ENCODE measurements at places on chromosomes 1 and 21.
A peak's percentile ranks its signal among the peaks of the same experiment; 100 is the strongest.

GRCh38 chr1:219566951-219567947, 45.7 kb downstream of the ZC3H11B start:
- DNase-seq = no peak

- DNase-seq = no peak
Measured at GRCh38 chr1:37634244-37634991, at the start of gene RSPO1. Gene RSPO1, minus strand, starts transcription at chr1:37634892. Its CDS starts 5,231 bp downstream, at chr1:37629661.

GRCh38 chr1:147264158-147264768, 21.8 kb downstream of the CHD1L start:
- DNase-seq = no peak

DNA sequence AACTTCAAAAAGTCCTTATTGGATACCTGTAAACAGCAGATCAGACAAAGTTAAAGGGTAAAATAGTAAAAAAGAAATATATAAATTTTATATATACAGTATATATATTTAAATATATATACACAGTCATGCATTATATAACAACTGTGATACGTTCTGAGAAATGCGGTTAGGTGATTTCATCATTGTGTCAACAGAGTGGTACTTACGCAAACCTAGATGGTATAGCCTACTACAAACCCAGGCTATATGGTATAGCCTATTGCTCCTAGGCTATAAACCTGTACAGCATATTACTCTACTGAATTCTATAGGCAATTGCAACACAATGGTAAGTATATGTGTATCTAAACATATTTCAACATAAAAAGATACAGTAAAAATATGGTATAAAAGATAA, 222.7 kb downstream of the NUF2 start:
- DNase-seq = no peak

GRCh38 chr1:23354245-23354644, 10.2 kb upstream of the HNRNPR start:
- no peak for DNase-seq

DNA sequence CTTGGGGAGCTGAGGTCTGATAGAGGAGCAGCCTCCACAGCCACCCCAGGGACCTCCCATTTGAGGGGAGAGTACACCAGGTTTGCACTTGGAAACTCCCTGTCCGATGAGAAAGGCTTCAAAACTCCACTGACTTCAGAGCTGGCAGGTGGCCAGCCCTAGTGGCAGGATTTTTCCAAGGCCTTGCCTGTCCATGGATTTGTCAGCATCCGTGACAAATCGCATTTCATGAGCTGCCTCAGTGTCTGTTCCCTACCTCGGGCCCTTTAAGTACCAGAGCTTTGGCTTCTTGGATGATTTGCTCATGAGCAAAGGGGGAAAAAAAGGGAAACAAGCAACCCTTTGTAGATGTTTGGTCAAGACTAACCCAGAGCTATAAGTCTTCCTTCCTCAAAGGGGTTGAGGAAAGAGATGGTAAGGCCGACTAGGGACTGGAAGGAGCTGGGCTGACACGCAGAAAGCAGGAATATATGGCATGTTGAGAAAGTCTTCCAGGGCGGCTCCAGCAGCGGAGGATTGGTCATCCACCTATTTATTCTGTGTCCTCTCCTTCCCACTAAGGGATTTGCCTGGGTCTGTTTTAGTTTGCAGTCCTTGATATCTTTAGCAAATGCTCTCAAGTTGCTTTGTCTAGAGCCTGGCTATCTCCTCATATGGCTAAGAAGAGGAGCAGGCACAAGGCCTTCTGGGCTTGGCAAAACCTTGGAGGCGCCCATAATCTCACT, 2.7 kb upstream of the HSPG2 start:
- peak; percentile 52 for DNase-seq

- no peak for DNase-seq
Measured at GRCh38 chr1:74286414-74286813, 51.2 kb downstream of the TNNI3K start.

DNA sequence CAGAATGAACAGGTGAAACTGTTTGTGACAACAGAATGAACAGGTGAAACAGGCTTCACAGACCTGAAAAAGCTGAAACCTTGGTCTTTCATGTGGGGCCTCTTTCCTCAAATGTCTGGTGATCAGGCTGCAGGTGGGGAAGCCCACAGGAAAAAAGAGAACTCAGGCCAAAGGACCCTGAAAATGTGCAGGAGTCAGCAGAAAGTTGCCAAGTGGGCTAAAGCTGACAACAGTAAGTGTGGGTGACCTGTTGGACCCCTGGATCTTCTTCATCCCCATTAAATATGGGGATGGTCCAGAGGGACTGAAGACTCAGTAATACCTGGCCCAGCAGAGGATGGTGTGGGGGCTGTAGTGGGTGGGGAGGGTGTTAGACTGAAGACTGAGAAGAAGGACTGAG, 9.1 kb upstream of the CHIT1 start:
- DNase-seq = no peak

- DNase-seq = no peak
Measured at GRCh38 chr21:40074198-40074597, 207.0 kb downstream of the PCP4 start.

- DNase-seq = no peak
Measured at GRCh38 chr1:160171354-160171753, 19.0 kb upstream of the CASQ1 start.

GRCh38 chr1:201016943-201017827, 6.3 kb downstream of the KIF21B start:
- no peak for DNase-seq

DNA sequence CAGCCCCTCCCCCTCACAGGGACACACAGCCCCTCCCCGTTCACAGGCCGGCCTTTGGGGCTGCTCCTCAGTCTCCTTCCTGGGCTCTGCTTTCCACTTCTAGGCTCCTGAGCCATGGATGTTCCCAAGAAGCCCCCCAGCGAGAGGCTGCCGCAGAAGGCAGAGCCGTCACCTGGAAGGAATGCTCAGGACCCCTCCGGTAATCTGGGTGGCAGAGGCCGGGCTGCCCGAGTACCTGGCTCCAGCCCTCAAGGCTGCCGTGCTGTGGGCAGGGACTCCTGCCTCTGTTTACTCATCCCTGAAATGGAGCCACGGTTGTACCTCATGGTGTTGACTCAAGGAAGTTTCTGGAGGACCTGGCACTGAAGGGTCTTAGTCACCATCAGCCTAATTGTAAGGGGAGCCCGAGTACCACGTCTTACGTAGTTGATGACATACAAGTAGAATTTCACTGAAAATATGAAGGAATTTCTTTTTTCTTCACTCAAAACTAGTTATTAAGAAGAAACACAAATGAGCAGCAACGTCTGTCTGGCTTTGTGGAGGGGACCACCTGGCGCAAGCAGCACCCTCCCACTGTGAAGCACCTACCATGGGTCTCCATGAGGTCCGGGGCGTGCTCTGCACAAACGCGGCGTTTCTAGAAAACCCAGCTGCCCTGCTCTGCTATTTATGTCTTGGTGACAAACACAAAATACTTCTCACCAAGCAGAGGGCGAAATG, 33.7 kb downstream of the PRDM15 start:
- no peak for DNase-seq

GRCh38 chr1:1537626-1538250, 2.7 kb downstream of the TMEM240 start:
- no peak for DNase-seq

- DNase-seq = no peak
Measured at GRCh38 chr1:228291906-228292608, 84.2 kb downstream of the OBSCN start.

DNA sequence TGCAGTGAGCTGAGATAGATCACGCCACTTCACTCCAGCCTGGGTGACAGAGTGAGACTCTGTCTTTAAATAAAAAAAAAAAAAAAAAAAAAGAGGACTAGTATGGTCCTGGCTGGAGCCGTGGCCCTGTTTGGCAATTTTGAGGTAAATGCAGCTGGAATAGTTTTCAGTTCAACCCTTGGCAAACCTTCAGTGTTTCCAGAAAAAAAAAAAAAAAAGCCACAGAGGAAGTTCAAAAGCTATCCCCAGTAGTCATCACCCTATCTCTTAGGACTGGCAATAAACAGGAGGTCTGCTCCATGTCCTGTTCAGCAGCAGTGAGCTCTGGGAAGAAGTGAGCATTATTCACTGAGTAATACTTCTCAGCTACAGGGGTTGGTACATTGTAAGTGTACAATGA, 56.8 kb upstream of the ERRFI1 start:
- no peak for DNase-seq

GRCh38 chr1:171357179-171357578, 43.2 kb downstream of the FMO4 start:
- DNase-seq = no peak

- no peak for DNase-seq
Measured at GRCh38 chr1:117286562-117286961, 75.8 kb upstream of the VTCN1 start.

GRCh38 chr1:44237721-44238457, 24.6 kb downstream of the DMAP1 start:
- peak; percentile 46 for DNase-seq

DNA sequence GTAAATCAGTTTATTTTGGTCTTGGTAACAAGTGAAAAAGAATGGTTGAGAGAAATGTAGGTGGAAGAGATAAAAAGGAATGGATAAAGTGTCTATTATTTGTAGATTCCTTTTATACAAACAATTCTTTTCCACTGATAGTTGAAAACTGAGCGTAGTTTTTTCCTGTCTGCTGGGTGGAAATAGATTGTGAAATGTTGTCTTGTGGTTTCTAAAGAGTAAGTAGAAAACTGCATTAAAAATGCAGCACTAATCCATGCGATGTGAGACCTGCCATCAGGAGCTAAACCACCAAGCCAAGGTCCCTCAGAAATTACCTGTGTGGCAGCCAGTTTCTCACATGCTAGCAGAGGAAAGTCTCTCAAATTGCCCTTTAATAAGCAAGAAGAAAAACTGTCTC, 103.2 kb upstream of the SLC44A3 start:
- DNase-seq = no peak

- no peak for DNase-seq
Measured at GRCh38 chr1:84853741-84854721, 39.0 kb downstream of the LPAR3 start.

DNA sequence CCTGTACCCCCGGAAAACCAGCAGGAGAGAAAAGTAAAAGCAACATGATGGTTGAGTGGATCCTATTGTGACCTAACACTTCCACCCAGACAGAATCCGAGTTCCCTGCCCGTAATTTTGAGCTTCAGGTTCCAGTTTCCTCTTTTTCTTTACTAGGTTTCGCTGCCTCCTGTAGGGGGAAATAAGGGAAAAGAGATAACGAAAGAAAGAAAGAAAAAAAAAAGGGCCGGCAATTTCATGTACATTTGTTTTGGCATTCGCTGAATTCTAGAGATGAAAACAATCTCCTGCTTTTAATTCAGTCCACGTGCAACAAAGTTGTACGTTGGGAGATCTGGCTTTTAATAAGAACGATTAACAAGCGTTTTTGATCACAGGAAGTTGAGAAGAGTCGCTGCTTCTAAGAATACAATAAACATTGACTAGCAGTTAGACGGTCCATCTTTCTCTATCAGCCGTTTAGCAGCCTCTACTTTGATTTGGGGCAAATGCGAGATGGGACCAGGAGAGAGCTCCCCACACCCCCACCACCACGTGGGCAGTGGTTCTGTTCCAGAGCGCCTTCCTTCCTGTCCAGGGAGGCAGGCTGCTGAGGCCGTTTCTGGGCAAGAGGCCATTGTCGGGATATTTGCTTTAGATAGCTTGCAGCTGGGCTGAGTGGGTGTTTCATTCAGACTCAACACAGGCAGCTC, 155.9 kb upstream of the RUNX1 start:
- peak; percentile 30 for DNase-seq

DNA sequence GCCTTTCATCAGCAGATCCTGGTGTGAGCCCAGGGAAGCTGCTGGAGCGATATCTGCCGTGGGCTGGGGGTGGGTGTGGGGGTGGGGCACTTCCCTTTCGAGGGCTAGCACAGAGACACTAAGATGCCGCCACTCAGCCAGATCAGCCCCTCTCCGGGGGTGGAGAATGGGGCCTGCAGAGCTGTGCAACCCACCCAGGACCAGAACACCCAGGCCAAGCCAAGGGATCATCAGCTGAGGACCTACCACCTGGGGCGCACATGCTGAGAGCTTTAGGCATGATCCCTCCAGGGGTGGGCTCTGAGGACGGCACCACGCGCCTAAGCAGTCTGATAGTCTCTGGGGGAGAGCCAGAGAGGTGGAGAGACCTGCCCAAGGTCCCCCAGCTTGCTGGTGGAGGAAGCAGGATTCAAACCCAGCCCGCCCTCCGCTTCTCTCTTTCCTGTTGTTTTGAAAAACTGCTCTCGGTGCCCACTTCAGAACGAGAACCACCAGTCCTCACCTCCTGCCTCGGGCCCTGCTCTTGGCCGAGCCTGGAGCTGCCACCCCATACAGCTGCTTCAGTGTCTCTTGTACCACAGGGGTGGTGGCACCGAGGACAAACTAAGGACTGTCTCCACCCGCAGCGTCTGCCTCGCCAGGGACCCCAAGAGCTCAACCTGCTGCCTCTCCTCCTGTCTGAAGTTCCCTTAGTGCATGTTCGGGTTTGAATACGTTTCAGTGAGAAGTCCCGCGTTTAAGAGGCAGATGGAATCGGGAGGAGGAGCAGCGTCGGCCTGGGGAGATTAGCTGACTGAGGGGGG, 39.7 kb upstream of the RUNX3 start:
- no peak for DNase-seq

DNA sequence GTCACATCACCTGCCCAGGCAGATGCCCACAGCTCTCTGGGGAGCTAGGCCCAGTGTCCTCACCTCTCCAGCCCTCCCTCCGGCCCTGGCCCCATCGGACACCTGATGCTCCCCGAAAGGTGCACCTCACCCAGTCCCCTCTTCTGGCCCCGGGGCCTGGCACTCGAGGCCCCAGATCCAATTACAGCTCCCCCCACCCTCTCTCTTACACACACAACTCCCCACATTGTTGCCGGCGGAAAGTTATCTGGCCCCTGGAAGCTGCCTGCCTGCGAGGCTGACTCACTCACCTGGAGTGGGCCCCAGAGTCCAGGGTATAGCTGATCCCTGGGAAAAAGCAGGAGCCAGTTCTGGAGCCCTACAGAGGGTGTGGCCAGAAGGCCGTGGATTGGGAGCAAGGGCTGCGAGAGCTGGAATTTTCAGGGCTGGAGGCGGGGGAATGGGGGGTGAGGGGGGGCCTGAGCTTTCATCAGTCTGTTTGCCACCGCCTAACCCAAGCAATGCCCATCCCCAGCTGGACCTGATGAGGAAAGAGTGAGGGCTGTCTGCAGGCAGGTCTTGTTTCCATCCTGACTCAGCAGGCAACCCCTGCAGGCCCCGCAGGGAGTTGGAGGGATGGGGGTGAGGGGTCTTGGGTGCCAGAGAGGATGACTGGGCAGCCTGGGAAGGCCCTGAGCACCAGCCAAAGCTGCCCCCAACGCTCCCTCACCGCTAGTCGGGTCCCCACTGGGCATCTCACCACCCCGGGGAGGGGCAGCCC, 948 bp downstream of the FBXO2 start:
- no peak for DNase-seq

GRCh38 chr1:234775477-234776246, 165.7 kb upstream of the IRF2BP2 start:
- DNase-seq = no peak

- DNase-seq = no peak
Measured at GRCh38 chr1:195450794-195451193, 1157.4 kb downstream of the KCNT2 start.
